Hindlimb muscle (tissue), 1 donor: ENCODE measurements at places on chromosomes 16 and 17.

- no peak for DNase-seq
These were observed 191.0 kb upstream of the RPL38 start for GRCh38 chr17:74012465-74012864.

DNA sequence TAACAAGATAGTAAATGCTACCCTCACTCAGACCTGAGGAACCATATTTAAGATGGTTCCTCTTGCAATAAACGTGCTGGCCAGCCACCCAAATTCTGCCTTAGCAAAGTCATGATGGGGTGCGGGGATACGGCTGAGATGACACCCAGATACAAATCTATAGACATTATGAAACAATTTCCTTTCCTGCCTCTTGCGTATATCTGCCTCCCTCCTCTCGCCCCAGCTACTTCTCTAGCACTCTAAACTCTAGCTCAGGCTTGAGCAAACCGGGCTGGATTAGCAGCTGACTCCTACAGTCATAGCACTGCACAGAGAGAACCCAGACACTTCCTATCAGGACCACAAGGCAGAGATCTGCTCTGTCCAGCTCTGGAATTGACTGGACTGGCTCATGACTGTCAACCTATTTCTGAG lies 22.3 kb downstream of the CD300LF start:
- no peak for DNase-seq

- no peak for DNase-seq
These were observed 15.5 kb downstream of the CX3CL1 start for GRCh38 chr16:57387598-57388354.

- no peak for DNase-seq
These were observed 585 bp downstream of the WRAP53 start for GRCh38 chr17:7688808-7689316.

- DNase-seq = no peak
These were observed 1.9 kb upstream of the HOXB5 start for GRCh38 chr17:48595278-48595999.

- DNase-seq = no peak
These were observed 50.5 kb downstream of the DYNLRB2 start for GRCh38 chr16:80591071-80591915.

- DNase-seq = no peak
These were observed 50.8 kb downstream of the MRTFB start for GRCh38 chr16:14121872-14122271.

- no peak for DNase-seq
These were observed 26.9 kb upstream of the CDH15 start for GRCh38 chr16:89144681-89145080.

DNA sequence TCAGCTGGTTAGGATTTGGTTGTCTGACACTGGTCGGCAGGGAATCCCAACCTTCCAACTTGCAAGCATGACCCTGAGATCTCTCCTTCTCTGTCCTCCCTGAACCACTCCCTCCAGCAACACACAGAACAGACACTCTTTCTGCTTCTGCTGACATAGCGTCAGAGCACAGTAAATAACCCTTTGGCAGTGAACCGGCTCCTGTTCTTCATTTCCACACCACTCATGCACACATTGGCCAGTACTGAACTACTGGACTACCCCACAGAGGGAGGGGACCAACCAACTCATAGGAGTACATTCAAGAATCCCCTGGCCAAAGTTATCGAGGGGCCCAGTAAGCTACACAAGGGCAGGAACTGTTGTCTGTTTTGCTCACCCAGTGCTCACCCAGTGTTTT lies 138.2 kb downstream of the ZNF423 start:
- no peak for DNase-seq

DNA sequence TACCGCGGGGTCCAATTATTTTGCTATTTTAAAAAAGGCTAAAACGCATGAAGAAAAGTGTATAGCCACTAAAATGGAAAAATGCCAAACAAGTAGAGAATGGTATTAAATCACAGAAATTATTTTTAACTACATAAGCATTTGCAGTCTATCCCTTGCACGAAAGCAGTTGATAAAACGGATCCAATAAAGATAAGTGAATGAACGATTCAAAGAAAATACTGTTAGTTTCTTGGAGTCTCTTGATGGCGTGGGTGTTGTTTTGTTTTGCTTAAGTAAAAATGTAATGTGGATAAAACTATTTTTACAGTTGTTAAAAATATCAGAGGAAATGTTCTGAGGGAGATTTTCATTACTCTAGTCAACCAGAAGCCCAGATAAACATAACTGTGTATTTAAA lies 9.3 kb downstream of the HS3ST3A1 start:
- no peak for DNase-seq
